ENCODE measurements at places on chromosomes 2 and 18.

DNA sequence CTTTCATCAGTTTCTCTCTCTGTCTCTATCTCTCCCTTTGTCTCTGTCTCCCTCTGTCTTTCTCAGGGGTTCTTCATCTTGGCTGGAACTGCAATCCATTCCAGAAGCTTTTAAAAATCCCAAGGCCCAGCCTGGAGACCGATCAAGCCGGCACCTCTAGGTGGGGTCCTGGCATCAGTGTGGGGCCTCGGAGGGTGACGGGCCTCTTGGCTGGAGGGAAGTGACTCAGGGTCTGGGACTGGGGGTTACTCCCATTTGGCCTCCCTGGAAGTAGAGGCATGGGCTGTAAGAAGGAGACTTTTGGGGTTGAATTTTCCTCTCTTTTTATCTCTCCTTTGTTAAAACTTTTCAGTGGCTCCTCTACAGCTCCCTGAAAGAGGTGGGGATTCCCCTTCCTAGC is 52.8 kb upstream of the OTOF start:
- no peak for DNase-seq

DNA sequence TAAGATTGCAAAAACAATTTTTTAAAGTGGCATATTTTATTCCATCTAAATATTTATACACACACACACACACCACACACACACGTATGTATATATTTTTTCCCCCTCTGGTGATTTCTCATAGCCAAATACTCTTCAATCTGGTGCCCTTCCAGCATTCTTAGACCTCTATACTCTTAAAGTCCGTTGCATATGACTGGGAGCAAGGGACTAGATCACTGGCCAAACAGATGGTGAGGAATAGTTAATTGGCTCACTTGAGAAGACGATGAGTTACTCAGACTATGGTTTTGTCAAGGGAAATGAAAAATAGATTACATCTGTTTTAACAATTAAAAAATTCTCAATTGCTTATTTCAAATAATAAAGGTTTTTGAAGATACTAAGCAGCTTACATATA is 512.5 kb upstream of the LRRTM4 start:
- no peak for DNase-seq

GRCh38 chr2:180991820-180992219 is 11.4 kb downstream of the UBE2E3 start:
- DNase-seq, result no peak

DNA sequence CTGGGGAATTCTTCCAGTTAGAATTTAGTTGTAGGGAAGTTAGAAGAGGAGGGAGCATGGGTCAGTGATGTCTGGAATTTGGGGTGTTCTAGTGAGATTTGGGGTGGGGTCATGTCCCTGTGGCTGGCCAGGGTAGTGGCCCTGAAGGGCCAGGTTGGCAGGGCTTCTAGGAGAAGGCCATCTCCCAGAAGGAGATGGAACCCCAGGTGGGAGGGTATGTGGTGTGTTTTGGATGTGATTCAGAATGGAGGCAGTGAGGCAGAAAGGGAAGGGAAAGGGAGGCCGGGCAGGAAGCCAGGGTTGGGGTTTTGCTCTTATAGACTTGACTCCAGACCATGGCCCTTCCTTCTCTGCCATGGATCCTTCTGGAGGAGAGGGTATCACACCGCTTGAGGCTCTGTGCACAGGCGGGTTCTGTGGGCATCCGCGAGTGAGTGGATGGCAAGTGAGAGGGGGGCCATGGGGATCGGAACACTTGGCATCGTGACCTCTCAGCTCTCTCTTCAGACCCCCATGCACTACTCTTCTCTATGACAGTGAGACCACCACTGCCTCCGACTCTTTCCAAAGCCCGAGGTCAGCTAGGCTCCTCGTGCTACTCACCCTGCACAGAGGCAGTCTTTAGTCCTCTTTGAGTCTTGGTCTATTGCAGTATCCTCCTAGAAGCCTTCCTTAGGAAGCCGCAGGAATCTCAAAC is 7.3 kb downstream of the GREB1 start:
- DNase-seq, result no peak

DNA sequence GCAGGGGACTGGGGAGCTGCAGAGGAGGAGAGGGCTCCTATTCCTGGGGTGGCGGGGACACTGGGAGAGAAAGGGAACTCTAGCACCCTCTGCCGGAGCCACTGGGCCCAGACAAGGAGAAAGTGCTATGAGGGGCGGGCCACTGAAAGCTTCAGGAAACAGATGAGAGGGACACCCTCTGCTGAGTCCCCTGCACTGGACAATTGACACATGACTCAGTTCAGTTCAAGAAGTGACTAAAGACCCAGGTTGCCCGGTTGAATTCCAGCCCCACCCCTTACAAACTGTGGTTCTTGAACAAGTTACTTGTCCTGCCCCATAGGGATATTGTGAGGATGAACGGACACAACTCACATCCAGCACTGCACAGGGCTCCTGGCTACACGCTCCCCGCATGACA is 5.0 kb downstream of the RUFY4 start:
- no peak for DNase-seq

- no peak for DNase-seq
Measured at GRCh38 chr2:174971868-174972781, 33.1 kb downstream of the CHN1 start.

DNA sequence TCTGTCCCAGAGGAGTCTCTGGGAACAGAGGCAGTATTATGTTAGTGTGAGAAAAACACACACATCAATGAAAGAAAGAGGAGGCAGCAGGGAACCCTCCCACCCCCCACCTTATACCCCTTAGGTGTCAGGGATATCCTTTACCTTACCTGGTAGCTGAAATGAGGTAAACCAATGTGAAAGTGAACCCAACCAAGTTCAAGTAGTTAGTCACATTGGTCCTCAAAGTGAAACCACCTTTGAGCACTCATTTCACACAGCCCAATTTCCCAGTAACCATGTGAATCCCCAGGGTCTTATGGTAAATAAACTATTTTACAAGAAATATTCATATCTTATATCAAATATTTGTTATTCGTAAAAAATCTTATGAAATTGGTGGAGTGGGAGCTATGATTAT is 377.8 kb downstream of the LRATD1 start:
- DNase-seq, result no peak

GRCh38 chr2:168710754-168711467 is 91.5 kb upstream of the NOSTRIN start:
- no peak for DNase-seq

DNA sequence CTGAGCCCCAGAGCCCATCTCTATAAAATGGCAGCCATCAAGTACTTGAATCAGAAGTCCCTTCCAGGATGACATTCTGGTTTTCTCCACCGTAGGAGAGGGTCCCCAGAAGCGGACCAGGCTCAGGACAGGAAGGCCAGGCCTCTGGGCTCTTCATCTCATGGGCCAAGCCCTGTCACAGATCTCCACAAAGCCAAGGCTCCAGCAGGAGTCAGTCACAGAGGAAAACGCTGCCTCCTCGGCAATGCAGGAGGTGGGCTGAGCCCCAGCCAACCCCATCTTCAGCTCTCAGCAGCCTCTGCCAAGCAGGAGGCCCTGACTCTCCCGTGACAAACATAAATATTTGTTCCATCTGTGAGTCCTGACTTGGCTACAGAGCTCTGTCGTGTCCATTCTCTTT is 39.4 kb upstream of the GPAT2 start:
- no peak for DNase-seq

DNA sequence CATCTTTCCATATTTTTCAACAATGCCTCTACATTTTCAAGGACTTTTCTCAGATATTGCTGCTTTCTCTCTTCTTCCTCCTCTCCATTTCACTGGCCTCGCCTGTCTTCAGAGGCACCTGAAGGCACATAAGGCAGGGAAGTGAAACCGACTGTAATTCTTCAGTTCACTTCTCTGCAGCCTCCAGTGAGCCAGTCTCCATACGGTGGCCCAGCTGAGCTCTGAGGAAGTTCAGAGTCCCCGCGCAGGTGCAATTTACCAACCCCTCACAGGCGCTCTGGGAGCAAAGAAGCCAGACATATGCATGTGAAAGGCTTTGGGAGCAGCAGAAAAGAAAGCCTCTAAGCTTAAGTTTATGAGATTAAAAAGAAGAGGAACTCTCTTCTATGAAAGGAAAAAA is 12.4 kb downstream of the KLHL14 start:
- no peak for DNase-seq
